ENCODE measurements at places on chromosomes 7 and 10.

DNA sequence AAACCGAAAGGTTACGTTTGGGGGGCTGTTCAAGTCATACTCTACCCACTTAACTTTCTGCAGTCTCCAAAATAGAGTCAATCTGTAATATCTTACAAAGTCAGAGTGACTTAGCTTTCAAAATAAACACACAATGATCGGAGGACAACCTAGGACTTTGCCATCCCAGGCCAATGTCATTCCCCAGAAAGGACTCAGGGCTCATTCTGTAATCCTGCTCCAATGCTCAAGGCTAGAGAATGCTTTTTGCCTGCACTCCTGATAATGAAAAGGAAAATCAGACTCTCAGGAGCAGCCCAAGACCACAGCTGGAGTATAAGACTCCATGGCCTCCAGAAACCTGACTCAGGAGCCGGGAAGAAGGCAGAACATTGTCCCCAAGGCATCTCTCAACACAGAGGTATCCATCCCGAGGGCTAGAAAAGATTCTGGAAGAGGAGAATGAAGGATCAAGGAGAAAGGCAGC lies 28.5 kb upstream of the ASCC1 start:
- DNase-seq: no peak

DNA sequence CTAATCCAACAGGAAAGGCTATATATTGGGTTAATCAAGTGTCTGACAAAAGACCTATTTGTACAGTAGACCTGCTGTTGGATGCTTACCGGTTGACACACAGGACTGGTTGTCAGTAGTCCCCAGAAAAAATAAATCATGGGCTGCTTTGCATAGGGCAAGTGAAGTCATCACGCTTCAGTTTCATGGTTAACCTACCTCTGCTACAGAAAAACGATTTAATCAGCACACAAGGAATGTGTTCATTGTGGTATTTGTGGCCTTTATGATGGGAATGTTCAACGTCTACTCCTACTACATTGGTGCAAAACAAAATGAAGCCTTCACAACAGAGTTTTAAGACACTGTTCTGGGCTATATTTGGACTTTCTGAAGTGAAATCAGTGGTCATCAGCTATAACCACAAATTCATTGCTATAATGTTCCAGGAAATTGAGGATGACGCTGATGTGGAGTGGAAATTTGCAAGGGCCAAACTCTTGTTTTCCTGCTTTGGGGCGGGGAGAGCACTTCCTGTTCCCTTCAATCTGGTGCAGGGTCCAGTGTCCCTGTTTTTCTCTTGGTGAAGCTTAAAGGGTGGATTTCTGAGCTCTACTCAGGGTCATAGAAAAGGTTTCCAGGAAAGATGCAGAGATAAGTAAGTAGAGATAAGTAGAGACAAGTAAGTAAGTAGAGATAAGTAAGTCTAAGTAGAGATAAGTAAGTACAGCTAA lies 39.3 kb upstream of the GGCT start:
- no peak for DNase-seq

DNA sequence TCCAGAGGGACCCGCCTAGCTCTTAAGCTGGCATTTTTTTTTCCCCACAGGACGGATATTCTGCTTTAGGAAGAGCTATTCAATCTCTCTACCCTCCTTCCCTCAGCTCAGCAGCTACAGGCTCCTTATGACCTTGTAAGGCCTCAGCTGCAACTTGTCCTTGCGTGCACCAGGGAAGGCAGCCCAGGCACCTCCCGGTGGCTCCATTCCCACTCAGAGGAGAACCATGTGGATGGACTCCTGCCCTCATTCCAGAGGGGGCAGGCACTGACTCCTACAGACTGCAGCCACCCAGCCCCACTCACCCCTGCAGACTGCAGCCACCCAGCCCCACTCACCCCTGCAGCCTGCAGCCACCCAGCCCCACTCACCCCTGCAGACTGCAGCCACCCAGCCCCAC lies 73.7 kb downstream of the ITIH5 start:
- DNase-seq: no peak

- no peak for DNase-seq
Measured at GRCh38 chr7:15490291-15490690, 71.5 kb downstream of the AGMO start.

DNA sequence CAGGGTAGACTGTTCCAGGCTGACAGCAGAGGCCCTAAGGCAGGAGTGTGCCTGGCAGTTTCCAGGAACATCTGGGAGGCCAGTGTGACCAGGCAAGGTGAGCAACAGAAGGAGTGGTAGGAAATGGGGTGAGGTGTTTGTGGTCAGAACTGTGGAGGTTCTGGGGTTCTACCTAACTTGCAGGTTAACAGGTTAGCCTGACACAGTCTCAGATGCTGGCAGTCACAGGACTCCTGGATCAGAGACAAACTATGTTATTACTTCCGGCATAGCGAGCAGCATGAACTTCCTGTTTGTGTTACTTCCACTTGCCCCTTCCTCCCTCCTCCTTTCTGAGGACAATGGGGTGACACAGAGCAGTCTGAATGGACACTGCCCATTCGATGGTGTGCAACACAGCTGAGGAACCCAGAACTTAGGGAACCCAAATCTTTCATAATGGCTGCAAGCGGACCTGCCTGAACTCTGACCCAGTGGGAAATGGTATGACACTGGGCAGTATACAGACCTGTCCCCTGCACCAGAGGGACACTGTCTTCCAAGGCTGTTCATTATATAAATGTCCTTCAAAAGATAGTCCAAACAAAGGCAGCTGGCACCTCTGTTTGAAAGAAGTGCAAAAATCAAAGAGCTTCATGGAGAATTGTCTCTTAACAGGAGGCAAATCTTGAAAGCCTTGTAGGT lies 3.9 kb upstream of the SAR1A start:
- no peak for DNase-seq

DNA sequence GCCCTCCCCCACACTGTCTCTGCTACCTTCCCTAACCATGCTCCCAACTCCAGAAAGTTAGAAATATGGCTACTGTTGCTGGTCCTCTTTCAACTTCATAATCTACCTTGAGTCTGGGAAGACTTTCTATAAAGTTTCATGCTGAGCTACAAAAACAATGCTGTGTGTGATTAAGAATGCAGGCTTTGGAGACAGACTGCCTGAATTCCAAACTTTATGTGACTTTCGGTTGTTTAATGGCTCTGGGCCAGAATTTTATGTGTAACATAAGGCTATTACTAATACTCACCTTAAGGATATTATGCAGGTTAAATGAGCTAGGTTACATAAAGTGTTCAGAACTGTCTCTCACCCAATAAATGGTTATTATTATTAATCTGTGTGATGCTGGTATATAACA lies 19.1 kb downstream of the BET1 start:
- DNase-seq: no peak

DNA sequence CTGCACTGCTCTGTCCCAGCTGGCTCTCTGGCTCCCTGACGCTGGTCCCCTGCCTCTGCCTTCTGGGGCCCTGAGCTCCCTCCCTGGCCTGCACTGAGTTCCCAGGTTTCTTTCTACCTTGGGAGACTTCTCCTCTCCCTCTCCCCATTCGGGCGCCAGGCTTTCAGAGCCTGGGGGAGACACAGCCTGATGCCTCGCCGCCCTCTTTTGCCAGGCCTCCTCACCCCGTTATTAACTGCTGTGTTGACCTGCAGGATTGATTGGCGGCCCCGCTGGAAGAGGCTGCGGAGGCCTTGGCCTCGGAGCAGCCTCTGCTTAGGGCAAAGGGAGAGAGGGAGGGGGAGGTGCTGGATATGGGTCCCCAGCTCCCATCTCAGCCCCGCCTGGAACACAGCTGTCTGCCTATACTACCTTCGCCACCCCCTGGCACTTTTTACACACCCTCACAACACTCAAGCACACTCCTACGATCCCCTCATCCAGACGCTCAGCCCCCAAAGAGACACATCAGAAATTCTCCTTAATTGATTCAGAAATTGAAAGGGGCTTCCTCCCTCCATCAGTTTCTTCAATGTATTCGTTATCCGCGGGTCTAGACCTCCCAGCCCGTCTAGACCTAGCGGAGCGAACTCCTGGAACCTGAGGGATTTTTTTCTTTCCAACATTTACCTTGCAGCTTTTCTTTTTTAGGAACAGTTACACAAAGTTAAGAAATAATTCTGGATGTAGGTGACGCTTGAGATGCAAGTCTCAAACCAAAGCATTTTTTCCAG lies 7.1 kb upstream of the PAX2 start:
- DNase-seq: no peak

- DNase-seq: no peak
Measured at GRCh38 chr7:103687272-103687671, 241.3 kb upstream of the SLC26A5 start.

DNA sequence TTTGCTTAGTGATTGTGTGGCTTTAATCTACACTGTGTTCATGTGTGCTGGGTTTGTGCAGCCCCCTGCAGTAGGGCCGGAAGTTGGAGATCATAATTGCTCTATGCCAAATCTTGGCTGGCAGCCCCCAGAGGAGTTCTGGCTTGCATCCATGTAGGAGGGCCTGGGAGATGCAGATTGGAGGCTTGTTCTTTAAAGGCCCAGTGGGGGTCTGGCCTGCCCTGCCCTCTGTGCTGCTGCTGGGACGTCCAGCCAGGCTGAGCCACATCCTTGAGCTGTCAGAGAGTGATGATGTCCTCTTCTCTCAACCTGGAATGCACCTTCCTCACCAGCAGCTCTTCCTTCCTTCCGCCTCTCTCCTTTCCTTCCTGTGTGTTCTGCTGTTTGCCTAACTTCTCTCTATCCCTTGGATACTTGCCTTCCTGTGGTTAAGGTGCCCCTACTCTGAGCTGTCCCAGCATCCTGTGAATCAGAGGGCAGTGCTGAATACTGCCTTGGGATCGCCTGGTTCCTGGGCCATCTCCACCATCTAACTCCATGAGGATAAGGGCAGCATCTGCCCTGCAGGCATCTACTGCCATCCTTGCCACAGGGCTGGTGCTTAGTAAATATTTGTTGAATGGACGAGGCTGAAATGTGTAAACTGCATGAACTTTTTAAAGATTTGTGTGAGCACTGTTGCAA lies 30.2 kb downstream of the DOCK1 start:
- no peak for DNase-seq

All from NCI-H187 (cell line).